ENCODE measurements at places on chromosomes 2 and 18.

DNA sequence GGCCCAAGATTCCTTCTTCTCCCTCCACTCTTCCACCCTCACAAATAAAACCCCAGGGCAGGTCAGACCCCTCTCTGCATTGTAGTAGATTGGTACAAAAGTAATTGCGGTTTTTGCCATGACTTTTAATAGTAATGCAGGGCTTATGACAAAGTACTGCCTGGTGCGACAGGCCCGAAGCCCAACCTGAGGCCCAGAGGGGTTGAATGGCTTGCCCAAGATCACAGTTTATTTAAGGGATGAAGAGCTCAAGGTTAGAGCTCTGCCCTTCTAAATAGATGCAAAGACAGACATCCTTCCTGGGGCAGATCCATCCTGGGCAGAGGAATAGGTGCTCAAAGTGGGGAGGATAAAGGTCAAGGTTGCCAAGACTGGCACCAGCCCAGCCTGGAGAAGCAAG, 899 bp upstream of the PSTPIP2 start:
- no peak for DNase-seq

- DNase-seq = no peak
Observed at GRCh38 chr2:8352296-8352695, 329.6 kb upstream of the ID2 start.

DNA sequence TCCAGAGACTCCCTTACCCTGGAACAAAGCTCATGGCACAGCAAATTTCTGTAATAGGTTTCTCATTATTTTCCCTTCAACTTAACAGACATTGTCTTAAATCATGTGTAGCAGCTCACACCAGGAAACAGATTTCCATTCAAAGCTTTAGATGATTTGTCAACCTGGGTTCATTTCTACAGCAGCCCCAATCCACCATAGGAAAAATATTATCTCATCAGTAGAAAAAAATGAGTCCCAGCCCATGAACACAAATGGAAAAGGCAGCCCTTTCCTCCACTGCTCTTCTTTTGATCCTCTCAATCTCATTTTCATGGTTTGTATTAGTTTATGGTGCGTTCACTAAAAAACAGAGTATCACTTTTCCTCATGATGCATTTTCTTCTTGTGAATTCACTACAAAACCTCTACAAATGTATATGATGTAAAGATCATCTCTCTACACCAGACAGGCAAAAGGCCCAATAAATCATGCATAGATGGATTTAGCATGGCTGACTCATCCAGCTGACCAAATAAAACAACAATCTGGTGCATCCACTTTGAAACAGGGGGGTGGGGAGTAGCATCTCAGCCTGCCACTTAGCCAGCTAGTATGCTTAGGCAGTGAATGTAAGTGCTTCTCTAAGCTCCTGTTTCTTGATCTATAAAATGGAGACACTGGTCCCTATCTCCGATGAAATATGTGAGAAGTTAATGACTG, 78.6 kb downstream of the SATB2 start:
- no peak for DNase-seq

GRCh38 chr2:42350434-42351063, 10.5 kb downstream of the COX7A2L start:
- DNase-seq = no peak

DNA sequence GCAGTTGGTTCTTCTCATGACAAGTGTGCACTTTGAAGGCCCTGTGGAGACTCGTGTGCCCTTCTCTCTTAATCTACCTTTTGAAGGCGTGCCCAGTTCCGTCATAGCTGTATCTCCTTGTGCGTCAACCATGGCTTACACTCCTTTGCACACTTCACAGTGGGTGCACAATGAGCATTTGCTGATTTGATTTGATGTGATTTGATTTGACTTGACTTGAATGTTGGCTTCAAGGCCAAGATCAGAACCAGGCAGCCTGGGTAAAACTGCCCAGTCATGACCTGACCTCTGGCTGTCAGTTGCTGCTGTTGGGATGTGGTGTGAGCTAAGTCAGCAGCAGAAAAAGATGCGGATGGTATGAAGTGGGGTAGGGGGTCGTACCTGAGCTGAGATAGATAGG, 670.3 kb upstream of the HS6ST1 start:
- DNase-seq = no peak

DNA sequence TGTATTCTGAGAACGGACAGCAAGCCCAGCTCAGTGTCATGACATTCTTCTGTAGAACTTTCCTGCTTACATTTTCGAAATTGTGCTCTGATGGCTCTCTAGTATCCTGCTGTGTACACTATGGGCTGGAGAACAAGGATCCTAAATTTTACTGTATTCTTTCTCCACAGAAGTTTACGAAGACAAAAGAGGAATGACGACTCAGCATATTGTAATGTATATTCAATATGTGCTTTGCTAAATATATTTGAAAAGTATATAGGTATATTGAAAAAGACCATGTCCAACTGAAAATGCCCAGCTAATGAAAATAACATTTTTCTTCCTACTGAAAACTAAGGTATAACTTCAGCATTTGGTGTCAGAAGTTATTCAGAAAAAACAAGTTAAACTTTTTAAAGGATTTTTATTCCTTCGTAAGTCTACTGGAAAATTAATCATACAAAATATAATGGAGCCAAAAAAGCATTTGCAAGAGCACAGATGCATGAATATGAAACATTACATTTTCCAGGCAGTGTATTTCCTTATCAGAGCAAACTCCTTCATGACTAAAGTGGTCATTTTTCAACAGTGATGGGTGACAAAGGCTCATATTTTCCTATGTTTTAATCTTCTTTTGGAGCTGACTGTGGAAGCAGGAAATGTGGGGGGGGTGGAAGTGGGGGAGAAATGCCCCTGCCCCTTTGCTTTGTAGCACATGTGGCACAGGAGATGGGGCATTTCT, 143.8 kb upstream of the THUMPD2 start:
- DNase-seq = no peak

GRCh38 chr2:143171817-143172216, 42.6 kb downstream of the ARHGAP15 start:
- DNase-seq = no peak

DNA sequence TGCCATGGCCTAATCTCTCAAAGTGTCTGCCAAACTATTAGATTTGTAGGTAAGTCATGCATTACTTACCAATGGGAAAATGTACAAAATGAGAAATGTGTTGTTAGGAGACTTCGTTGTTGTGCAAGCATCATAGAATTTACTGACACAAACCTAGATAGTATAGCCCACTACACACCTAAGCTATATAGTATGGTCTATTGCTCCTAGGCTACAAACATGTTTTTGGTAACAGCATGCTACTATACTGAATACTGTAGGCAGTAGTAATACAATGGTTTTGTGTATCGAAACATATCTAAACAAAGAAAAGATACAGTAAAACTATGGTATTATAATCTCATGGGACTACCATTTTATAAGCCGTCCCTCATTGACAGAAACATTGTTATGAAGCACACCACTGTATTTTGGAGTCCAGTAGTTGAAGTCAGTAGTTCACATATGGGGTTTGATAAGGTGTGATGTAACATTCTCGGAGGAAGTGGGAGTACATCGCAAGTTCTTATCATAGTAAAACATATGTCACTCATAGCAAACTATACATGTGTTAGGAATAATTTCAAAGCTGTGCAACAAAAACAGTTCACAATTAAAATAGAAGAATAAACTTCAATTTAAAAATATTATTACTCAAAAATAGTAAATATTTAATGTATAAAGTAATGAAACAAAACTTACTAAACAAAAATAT, 12.0 kb upstream of the GTF2A1L start:
- DNase-seq = no peak

GRCh38 chr2:166773308-166773949, 114.9 kb upstream of the XIRP2 start:
- DNase-seq = no peak

- no peak for DNase-seq
Observed at GRCh38 chr2:11866358-11867335, 120.2 kb downstream of the LPIN1 start.

DNA sequence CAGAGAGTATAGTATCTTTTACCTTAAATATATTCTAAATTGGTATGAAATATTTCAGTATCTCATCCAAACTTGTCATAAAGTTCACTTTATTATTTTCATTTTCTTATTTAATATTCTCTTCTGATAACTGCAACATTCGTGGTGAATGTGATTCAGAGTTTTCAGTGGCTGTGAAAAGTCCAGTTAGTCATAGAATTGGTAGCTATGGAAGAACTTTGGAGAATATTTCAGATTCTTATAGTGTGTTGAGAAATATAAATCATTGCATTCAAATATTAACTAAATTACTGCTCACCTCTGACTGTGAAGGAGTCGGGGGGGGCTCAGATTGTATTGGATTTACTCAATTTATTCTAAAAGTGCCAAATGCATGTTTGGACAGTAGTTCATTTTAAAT, 178.6 kb upstream of the VWC2L start:
- DNase-seq = no peak

- no peak for DNase-seq
Observed at GRCh38 chr2:75710220-75710576, 517 bp downstream of the GCFC2 start.

GRCh38 chr2:148642891-148643416, 1.6 kb upstream of the EPC2 start:
- DNase-seq = no peak

DNA sequence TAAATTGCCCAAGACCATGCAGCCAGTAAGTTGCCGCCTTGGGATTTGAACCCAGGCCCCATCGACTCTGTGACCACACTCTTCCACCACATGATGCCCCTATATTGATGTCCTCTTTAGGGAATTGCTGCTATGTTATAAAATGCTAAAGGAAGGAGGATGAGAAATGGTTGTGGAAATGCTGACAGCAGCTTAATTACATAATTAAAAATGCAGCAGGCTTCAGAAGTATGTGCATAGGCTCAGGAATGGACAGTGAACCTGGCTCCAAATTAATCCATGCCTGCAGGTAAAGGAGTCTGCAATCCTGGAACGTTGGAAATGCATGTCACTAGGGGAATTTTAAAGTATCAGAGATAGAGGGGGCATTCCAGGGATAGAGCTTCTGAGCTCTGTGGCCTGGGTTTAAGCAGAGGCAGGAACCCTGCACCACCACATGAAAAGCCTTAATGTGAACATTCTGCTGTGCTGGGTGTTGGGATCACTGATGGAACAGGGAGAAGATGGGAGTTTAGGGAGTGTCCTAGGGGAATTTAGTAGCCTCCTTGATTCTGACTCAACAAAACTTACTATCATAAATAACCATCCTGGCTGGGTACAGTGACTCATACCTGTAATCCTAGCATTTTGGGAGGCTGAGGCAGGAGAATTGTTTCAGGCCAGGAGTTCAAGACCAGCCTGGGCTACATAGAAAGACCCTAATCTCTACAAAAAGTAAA, 76.1 kb upstream of the CCDC85A start:
- no peak for DNase-seq

GRCh38 chr18:68429841-68430240, 285.1 kb downstream of the TMX3 start:
- DNase-seq = no peak

DNA sequence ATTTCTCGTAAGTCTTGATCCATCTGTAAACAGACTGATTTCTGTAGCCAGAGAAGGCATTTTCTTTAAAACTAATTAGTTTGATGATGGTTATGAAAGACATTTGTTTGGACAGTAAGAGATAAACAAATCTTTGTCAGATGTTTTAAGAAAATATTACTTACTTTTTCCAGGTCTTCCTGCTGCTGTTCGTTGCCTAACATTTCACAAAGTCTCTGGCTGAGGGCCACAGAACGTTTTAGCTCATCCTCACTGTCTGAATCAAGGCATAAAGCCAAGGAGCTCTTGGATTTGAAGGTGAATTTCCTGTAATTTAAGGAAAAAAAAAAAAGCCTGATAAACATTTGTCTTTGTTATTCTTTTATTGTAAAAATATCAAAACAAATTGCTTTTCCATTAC, 57.8 kb downstream of the VIL1 start:
- no peak for DNase-seq

DNA sequence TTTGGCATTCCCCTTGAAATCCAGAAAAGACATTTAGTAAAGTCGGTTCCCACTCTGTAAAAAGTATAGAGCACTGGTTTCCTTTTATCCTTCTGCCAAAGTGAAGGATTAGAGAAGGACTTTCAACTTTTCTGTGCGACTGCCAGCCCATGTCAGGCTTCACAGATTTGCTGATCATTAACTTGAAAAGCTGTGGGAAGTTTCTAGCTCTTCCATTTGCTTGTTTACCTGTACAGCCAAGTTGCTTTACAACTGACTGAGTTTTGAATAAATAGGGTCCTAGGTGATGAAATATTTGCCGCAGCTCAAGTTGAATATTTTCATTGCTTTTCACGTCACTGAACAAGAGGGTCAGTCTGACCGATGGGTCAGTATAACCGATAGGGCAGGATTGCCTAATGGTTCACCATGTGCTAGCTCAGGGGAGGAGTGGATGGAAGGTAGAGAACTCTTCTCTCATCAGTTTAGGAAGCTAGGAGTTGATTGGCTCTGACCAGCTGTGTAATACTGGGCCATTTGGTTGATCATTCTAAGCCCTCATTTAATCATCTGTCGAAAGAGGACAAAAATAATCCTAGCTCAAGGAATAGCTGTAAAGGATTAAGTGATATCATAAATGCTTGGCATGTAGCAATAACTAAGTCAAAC, 30.4 kb downstream of the UPP2 start:
- no peak for DNase-seq

- no peak for DNase-seq
Observed at GRCh38 chr2:219536967-219537366, 6.6 kb downstream of the CHPF start.

DNA sequence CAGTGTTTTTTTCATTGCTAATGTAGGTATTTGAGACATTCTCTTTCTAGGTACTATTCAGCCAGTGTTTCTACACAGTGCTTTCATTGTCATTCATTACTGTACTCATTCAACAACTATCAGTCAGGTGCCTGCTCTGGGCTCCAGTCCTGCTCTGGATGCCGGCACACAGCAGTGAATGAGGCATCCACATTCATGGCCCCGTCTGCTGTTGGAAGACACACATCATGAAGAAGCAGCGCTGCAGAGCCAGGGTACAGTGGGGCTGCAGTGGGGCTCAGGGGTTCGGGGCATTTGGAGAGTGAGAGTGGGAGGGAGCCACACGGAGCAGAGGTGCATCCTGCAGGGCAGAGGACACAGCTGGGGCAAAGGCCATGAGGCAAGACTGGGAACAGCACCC, 737.2 kb upstream of the RAB6C start:
- no peak for DNase-seq

DNA sequence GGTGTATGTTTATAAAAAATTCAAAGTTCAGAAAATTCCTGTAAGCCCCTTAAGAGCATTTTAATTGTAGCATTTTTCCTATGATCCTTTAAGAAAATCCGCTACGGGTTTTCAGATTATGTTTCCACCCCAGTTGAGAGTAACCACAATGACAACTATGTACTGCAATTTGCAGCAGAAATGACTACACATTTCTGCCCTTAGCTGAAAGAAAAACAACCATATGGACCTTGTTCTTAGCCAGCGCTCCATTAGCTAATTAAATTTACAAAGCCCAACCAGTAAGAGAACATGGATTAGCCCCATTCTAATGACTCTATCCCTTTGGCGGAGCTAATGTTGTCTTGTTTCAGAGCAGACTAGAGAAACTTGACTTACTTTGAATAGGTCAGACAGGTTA, 247.6 kb downstream of the SLC8A1 start:
- no peak for DNase-seq

- DNase-seq = no peak
Observed at GRCh38 chr2:159684796-159685195, 27.5 kb upstream of the MARCHF7 start.

GRCh38 chr2:99607861-99608491, 118.2 kb upstream of the REV1 start:
- no peak for DNase-seq
